ENCODE measurements at places on chromosomes 13 and 19.

DNA sequence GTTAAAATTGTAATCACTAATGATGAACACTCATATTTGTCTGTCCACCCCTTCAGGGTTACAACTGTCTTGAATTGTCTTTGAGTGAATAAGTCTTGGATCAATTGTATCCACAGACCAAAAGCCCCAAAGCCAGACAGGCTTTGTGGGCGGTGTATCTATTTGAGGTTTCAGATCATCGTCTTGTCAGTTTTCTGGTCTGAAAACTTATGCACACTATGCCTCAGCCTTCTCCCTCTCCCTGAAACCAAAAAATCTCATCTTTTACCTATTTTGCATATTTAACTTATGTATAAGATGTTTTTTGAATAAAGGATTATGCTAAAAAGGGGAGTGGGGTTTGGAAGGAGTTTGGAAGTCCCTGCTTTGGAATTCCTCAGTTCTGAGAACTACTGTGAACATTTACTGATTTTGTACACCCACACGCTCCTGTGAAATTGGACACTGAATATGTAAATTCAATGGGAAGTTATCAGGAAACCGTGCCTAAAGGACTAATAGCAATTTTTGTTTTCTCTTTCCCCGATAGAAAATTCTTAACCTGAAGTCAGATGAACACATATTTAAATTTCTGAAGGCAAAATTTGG is 52.1 kb downstream of the DPY19L3 start:
- no peak for DNase-seq

DNA sequence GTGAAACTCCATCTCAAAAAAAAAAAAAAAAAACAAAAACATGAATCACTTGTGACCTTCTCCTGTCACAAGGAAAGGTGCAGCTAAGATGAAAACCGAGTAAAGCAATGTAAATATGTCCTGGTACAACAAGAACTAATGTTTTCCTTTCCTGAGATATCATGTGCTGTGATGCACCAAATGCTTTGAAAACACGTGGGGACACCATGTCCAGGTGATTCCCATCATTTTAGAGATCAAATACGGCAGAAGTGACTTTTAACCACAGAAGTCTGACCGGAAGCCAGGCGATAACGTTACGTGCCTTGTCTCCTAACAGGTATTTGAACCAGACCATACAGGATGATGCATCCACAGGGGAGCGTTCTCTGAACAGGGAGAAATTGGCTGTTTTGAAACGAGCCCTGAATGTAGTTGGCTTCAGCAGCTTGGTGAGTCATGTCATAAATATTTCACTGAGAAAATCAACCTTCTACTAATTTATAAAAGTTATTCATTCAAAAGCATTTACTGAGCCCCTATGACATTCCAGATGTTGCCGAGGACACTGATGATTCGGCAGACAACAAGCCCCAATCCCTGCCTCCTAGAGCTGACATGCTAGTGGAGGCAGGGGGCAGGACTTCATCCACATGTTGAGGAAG is 328.1 kb downstream of the MYO16 start:
- DNase-seq, result no peak

- no peak for DNase-seq
Observed at GRCh38 chr13:41562083-41562482, 104.7 kb downstream of the RGCC start.

- DNase-seq, result no peak
Observed at GRCh38 chr13:108302279-108302678, 32.8 kb downstream of the TNFSF13B start.

DNA sequence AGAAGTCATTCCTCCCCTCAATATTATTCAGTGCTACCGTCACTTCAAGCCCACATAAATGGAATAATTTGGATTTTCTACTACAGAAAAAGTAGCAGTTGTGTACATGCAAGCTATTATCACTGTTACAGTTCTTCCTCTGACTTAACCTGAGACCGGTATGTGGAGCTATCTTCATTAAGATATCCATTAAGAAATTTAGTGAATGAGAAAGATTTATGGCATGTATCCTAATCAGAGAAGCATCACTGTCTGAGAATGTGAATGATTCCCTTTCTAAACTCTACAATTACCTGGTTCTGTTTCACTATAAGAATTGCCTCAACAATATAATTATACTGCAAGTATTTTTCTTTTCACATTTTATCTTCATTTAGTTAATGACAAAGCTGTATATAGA is 278.7 kb downstream of the KLF5 start:
- DNase-seq, result no peak

DNA sequence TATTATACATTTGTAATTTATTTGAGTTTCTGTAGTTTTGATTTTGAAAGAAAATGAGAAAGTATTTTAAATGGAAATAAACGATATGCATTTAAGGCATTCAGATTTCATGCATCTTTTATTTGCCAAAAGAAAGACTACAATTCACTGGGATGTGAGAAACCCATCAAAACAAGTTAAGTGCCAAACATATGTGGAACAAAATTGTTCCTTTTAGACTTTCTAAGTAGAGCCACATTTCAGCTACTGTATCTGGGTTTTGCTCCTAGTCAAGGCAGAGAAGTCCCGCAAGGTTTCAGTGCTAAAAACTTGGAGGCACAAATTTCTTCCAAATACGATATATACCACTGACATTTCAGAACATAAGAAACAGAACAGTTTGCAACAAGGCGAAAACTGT is 1191.9 kb downstream of the SLITRK5 start:
- no peak for DNase-seq

- DNase-seq, result peak; percentile 44
Observed at GRCh38 chr13:107205318-107206104, 637.6 kb upstream of the ARGLU1 start.

All from stimulated activated CD4-positive, alpha-beta T cell treated with anti-CD3 and anti-CD28 coated beads, Interleukin-1b, Interleukin-23, amount 100 ng/mL, for 4 hours (primary cell).